ENCODE measurements at places on chromosomes 16 and 17. TPM values are rescaled to one million over a fixed set of nuclear protein-coding genes. Genes with fewer than 3 reads are reported as not detected.
A peak's percentile ranks its signal among the peaks of the same experiment; 100 is the strongest.

- DNase-seq = no peak
Observed at GRCh38 chr17:66753126-66753920, 81.6 kb upstream of the CACNG5 start.

DNA sequence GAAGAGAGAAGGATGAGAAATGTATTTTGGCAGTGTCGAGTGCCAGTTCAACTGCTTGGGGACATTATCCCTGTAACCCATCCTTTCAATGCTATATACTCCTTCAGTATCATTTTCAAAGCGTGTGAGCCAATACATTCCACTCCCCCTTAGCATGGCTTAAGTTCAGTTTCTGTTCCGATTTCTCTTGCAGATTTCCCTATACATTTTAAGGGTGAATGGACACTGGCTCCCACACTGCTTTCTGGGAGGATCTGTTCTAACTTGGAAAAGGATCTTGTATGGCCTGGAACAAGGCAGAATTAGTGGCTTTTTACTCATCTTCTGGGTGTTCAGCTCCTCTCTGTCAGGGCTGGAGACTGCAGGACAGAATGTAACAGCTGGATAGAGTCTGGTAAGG, 333.8 kb downstream of the HAPSTR1 start:
- DNase-seq = no peak

DNA sequence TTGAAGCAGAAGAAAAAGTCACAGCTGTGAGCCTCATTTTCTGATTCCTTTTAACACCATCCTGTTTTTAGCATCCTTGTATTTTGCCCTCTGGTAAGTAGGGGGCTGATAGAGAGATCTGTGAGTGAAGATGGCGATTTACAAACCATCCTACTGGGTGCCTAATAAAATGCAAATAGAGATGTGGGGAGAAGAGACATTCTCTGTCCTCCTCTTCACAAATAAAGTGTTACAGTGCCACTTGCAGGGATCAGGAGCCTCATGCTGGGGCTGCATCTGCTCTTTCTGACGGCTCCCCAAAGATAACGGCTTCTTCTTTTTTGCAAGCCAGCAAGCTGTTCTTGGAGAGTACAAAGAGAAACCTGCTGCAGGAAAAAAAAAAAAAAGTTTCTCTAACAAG, 418.6 kb downstream of the TOX3 start:
- DNase-seq = no peak

- no peak for DNase-seq
Observed at GRCh38 chr17:40112718-40113109, 9.1 kb upstream of the MSL1 start.

DNA sequence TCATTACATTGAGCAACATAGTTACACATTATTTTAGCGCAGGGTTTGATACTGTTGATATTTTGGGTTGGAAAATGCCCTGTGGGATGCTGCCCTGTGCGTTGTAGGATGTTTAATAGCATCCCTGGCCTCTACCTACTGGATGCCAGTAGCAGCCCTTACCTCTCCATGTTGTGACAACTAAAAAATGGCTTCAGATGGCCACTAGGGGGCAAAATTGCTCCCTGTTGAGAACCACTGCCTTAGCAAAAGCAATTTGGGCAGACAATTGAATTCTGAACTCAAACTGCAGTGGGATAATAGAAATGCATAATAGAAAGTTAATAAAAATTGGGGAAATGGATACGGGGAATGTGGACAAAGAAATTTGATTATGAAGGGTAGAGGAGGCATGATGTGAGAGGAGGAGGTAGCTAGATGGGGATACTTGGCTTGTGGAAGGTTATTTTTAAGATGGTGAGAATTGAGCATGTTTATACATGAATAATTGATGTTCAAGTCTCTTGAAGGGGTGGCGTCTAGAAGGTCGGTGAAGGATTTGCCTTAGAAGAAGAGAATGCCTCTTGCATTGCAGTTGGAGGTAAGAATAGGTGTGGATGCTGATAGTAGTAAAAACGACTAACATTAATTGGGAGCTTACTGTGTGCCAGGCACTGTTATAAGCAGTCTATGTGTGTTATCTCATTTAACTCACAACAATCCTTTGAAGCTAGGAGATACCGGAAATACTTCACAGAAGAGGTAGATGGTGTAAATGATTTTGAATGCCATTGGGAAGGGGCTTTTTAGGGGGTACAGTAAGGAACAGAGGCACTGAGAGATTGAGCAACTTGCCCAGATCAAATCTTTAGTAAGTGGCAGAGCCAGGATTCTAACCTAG, 19.0 kb downstream of the HEATR9 start:
- peak; percentile 44 for DNase-seq

GRCh38 chr17:13462146-13462545, 139.6 kb downstream of the HS3ST3A1 start:
- DNase-seq = no peak

- DNase-seq = no peak
Observed at GRCh38 chr17:76236603-76237002, 3.7 kb downstream of the RNF157 start.

- DNase-seq = no peak
Observed at GRCh38 chr17:78023042-78023441, 64.5 kb downstream of the TNRC6C start.

- DNase-seq = no peak
Observed at GRCh38 chr17:75486151-75486550, 29.2 kb downstream of the CASKIN2 start.

DNA sequence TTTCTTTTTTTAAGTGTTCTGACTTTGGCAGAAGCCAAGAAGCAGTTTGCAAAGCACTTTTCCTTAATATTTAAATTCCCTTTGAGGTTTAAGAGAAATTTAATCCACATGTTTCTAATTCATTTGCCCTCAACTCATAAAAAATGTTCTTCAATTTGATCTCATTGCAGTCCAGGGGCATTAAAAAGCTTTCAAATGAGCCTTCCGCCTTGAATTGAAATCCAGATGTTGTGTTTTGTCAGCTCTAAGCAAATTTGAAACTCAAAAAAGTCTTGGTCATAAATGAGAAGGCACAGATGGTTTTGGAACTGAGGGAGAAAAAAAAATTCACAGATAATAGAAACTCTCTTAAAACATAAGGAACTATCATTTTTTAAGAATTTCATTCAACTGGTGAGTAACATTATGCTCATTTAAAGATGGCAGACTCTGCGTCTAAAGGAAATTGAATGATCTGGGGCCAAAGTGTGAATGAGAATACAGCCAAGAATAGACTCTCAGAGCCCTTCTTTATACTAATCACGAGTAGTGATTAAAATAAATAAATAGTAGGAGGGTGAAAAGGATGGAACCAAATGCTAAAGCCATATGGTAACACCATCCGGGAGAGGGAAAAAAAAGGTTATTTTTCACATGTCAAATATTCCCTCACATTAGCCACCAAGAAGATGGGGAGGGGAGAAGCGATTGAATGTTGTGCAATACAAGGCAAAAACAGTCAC, 1304.7 kb downstream of the CDH8 start:
- DNase-seq = no peak

GRCh38 chr17:45060382-45060796, 728 bp upstream of the NMT1 start:
- no peak for DNase-seq

- DNase-seq = no peak
Observed at GRCh38 chr16:5393070-5393469, 295.5 kb upstream of the EEF2KMT start.

- DNase-seq = no peak
Observed at GRCh38 chr17:31688701-31689100, 170.3 kb downstream of the COPRS start.

DNA sequence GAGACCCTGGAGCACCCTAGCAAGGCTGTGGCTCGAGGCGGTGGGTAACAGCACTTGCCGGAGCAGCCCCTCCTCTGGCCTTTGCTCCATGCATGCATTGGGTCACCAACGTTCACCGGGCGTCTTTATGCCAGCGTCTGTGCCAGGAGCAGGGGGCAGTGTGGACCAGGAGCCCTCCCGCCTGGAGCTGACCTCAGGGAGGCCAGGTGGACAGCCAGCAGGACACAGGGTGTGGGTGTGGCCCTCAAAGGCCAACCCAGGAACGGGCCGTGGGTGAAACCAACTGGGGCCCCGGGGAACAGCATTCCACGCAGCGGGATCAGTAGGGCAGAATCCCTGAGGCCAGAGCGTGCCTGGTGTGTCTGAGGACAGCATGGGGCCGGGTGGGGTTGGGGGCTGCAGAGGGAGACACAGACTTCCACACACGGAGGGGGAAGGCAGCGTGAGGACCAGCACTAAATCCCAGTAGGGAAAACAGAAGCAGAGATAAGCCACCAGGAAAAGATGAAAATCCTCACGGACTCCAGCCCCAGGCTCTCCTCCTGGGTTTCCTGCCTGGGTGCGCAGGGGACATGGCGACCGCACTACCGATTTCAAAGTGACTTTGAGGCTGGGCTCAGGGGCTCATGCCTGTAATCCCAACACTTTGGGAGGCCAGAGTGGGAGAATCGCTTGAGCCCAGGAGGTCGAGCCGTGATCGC, 2.9 kb upstream of the CD7 start:
- DNase-seq = no peak

- DNase-seq = no peak
Observed at GRCh38 chr16:10078541-10078949, 103.7 kb downstream of the GRIN2A start.

DNA sequence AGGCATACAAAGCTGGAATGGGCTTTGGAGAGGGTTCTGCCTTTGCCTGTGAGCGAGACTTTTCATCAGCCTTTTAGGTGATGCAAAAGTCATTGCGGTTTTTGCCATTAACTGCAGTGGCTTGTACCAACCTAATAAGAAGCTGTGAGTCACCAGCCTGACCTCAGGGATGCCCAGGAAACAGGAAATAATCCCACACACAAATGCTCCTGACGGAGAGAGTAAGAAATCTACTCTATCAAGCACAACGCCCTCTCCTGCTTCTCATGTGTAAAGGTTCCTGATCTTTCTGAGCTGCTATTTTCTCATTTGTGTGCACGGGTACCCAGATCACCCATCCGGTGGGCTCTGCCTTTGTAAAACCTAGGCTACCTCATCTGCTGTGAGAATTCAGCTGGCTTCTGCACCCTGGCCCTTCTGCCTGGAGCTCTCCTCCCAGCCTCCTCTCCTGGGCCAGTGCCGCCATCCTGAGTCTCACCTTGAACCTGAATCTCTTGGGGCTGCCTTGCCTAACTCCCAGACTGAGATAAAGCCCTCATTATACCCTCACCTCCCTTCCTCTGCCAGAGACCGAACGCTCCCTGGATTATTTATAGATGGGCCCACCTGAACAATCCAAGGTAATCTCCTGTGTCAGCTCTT, 299.7 kb downstream of the C16orf95 start:
- no peak for DNase-seq

DNA sequence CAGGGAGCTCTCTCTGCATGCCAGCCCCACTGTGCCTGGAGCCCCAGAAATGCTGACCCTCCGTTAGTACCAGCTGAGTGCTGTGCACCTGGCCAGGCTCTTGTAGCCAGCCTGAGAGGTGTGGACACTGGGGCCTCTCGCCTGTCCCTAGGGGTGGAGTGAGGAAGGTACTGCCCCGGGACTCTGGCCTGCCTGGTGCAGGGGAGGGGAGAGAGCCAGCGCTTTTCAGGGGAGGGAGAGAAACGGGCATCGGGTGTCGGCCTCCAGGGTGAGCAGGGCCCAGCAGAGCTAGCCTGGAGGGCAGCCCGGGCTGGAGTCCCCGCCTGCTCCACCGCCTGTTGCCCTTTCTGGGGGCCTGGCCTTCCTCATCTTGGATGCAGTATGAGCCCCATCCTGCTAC, 13.1 kb downstream of the MAP2K3 start:
- no peak for DNase-seq

- no peak for DNase-seq
Observed at GRCh38 chr17:18208092-18208491, 17.3 kb upstream of the LLGL1 start.

GRCh38 chr16:58670177-58670576, 14.4 kb downstream of the SLC38A7 start:
- no peak for DNase-seq

GRCh38 chr16:48622456-48623303, 12.7 kb upstream of the N4BP1 start:
- DNase-seq = no peak

DNA sequence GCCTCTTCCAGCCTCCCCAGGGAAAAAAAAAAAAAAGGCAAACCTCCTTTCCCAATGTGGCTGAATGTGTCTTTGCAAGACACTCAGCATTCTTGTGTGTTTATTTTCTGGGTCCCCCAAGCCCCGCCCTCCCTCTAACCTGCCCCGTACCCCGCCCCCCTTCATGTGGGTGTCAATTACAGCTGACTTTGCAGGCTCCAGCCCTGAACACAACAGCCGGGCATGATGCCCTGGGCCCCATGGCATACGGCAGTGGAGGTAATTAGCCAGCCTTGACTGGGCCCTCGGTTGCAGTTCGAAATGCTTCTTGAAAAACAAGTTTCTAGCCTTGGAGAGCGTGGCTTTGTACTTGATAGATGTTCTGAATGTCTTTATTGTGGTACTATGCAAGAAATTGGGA, 354.7 kb upstream of the RBFOX1 start:
- DNase-seq = no peak

The ADCY9 gene
- 7.0 TPM for polyA plus RNA-seq

The NPIPB4 gene
- 43.1 TPM for polyA plus RNA-seq

The TLCD1 gene
- 17.0 TPM for polyA plus RNA-seq

The AOC3 gene
- polyA plus RNA-seq = 6.2 TPM

The PGP gene
- 10.1 TPM for polyA plus RNA-seq

The SOX15 gene
- polyA plus RNA-seq = 3.9 TPM

The RRAD gene
- 1.9 TPM for polyA plus RNA-seq

The CRHR1 gene
- polyA plus RNA-seq = not detected

The SLC43A2 gene
- polyA plus RNA-seq = 33.5 TPM
